ENCODE measurements at places on chromosomes 3 and 15.

DNA sequence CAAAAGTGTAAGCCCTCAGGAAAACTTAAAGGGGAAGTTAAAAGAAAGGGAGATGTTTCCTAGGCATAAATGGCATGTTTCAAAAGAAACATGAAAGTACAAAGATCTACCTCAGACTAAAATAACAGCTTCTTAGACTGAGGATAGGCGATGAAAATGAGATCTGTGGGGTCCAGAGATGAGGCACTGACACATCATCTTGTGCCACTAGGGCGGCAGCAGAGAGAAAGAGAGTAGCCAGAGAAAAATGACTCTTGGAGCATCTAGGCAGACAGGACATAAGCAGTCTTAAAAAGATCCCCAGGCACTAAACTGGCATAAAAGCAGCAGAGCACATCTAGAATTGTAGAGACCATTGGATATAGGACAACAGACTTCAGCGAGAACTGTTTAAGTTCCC, 42.5 kb upstream of the RFX7 start:
- no peak for DNase-seq

DNA sequence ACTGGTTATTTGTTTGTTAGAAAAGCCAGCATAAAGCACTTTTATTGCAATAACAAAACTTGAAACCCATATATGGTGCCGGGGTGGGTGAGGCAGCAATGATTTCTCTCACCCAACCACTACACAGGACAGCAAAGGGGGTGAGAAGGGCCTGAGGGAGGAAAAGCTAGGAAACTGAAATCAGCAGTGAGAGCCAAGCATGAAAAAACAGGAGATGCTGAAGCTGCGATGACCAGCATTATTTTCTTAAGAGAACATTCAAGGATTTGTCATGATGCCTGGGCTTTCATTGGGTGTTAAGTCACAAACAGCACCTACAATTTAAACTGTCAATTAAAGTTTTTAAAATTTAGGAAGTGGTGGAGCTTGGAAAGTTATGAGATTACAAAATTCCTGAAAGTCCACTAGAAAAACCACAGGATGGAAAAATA, 11.9 kb upstream of the TM4SF4 start:
- DNase-seq, result no peak

DNA sequence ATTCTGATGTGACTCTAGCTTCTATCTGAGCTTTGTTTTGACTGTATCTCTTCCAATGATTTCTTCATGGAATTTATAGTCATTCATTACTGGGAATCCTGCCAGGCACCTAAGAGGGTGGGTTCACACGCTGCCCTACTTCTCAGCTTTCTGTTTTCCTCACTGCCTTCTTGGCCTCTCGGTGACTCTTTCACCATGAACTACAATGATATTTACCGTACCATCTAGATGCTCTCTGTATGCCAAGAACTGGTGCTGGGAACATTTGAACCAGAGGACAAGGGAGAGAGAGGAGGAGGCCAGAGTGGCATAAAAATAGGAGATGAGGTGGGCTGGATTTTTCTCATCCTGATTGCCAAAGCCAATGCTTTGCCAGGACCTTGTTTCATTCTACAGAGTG, 280.0 kb upstream of the P2RY1 start:
- DNase-seq, result no peak

DNA sequence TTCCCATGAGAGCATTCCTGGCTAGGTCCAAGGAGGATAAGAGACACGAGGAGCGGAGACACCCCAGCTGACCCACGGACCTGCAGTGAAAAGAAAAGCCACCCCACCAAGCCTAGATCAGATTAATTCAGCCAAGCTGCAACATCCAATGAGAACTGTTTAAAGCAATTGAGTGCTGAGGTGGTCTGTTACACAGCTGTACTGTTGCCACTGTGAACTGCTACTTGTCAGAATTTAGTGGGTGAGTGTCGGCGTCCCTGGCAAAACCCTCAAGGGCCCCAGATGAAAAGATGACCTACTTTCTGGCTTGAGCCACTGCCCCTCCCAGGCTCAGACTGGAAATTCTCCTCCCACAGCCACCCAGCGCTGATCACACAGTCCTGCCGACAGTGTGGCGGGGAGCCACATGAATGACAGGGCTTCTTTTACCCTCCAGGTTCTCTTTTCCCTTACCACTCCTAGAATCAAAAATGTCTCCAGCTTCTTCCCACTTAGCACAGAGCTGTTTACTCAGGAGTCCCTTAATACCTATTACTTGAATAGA, 26.4 kb upstream of the KBTBD12 start:
- DNase-seq, result no peak

GRCh38 chr3:137061186-137061585, 103.4 kb downstream of the IL20RB start:
- DNase-seq, result no peak

- DNase-seq, result no peak
These were observed 51.0 kb downstream of the NR1D2 start for GRCh38 chr3:23996095-23996524.

DNA sequence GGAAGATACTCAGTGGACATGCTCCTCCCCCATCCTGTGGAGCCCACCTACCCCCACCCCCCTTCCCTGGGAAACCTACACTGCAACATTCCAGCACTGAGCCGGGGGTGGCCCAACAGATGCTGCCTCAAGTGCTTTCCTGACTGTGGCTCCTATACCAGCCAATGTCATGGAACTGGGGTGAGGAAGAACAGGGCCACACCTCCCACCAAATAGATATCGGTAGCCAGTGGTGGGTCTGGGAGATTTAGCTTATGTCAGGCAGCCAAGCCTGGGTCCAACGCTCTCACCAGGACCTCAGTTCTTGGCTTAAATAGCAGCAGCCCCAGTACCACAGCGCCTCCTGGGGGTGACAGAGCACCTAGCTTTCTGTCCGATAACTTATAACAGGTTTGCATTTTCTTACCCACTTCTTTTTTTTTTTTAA, 30.3 kb downstream of the CDC25A start:
- no peak for DNase-seq

- no peak for DNase-seq
These were observed 62.5 kb upstream of the EPHB3 start for GRCh38 chr3:184498986-184499606.

DNA sequence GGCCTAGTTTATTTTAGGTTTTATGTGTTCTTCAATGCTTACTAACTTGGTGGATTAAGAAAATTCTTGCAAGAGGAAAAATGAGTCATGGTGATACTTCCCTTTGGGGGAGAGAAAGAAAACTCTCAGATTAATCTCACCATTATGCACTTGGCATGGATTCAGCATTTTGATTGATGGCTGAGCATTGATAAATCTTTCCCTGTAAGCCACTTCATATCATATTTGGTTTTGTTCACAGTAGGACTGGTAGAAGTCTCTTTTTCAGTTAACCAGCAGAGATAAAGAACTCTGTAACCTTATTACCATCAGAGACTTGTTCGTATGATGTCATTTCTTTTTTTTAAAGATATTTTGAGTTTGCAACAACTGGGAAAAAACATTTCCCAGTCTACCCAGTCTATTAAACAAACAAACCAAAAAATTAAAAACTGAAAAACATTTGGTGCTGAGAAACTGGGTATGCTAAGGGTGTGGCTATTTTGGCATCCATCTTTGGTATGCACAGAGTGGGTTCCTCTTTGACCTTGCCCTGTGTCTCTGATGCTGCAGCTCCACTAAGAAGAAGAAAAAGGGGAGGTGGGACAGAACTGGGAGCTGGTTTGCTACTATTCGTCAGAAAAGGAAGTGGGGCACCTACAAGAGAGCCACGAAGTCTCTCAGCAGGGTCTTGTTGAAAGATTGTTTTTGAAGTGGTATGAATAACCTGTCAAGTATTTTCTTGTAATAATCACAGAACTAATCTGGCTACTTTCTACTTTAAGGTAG, 17.2 kb downstream of the TMOD3 start:
- no peak for DNase-seq

GRCh38 chr3:139797724-139798343, 120.1 kb upstream of the NMNAT3 start:
- DNase-seq, result no peak

- no peak for DNase-seq
These were observed 321.0 kb upstream of the NAALADL2 start for GRCh38 chr3:174538151-174538550.

- no peak for DNase-seq
These were observed 150.5 kb downstream of the SHQ1 start for GRCh38 chr3:72697717-72698116.

DNA sequence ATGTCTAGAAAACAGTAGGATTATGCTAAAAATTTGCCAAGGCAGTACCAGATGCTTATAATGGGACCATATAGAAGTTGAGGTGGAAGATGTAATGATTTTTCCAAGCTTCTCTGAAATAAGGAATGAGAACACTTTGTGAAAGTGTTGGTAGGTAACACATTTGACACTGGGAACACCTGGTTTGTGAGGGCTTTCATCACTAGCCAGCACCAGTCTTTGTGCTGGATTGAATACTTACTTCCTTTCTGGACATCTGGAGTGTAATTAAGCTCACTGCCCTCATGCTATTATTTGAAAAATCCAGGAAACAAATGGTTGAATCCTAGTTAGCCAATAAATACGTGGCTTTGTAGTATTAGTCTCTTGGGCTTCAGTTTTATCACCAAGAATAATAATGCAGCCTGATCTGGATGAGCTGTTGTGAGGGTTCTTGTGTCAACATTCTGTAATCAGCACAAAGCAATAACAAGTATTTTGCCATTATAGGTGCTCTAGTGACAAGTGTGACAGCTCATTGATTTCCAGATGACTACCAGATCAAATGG, 12.9 kb downstream of the CCDC80 start:
- DNase-seq, result no peak

DNA sequence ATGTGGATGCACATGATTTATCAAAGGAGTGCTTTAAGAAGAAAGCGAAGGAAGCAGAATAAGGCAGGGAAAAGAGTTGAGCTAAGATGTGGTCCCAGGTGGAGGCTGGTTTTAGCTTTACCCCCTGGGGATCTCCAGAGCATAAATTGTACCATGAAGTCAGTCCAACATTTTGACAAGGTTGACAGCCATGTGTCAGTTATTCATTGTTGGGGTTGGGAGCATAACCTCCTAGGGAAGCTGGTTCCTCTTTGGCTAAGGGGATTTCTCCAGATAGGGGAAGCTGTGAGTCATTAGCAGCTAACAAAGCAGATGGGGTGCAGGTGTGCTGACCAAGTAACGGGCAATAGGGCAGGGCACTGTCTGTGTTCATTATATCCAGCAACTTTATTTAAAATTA, 123.7 kb upstream of the IGSF10 start:
- no peak for DNase-seq

DNA sequence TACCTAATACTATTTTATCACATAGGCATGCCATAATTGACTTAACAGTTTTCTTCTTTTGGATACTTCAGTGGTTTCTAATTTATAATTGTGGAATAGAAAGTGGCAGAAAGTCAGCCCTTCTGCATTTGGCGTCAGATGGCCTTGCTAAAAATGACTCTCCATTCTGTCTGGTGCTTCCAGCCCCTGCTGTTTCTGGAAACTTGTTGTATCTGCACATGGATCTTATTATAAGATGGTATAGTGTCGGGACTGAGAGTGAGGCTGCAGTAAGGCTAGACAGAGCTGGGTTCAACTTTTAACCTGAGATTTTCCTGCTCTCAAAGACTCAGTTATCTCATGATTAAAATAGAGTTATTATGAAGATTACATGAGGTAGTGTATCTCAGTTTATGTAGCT, 74.8 kb upstream of the WDR72 start:
- no peak for DNase-seq

DNA sequence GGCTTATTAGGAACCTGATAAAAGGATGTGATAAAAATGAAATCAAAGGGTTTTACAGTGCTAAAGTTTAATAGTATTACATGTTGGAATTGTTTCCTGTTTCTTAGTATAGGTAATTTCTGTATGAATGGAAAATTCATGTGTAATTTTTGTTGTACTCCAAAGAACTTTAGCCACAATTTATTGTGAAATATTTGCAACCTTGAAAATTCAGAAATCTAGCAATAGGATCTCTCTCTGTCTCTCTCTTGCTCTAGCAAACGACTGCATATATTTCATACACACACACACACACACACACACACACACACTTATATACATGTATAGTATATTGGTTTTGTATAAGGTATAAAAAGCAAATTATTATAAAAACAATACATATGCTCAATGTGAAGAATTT, 59.6 kb downstream of the PIAS1 start:
- no peak for DNase-seq

DNA sequence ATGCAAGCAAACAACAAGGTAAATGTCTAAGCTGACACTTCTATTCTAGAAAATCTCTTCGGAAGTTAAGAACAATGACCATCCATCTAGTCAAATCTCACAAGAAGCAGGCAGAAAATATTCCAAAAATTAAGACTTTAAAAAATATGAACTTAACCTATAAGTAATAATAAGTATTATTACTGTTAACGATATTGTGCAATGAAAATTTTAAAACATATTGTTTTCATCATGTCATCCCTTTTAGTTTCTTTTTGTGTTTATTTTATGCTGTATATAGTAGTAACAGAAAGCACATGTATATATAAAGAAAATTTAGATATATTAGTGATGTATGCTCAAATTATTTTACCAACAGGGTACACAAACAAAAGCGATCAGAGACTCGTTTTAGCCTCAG, 4.1 kb downstream of the HDGFL3 start:
- no peak for DNase-seq

GRCh38 chr3:108208831-108209230, 13.4 kb downstream of the IFT57 start:
- DNase-seq, result no peak

- DNase-seq, result no peak
These were observed 289.7 kb upstream of the DCBLD2 start for GRCh38 chr3:99191186-99191585.

- no peak for DNase-seq
These were observed 107.7 kb upstream of the RAD18 start for GRCh38 chr3:9070961-9071360.

DNA sequence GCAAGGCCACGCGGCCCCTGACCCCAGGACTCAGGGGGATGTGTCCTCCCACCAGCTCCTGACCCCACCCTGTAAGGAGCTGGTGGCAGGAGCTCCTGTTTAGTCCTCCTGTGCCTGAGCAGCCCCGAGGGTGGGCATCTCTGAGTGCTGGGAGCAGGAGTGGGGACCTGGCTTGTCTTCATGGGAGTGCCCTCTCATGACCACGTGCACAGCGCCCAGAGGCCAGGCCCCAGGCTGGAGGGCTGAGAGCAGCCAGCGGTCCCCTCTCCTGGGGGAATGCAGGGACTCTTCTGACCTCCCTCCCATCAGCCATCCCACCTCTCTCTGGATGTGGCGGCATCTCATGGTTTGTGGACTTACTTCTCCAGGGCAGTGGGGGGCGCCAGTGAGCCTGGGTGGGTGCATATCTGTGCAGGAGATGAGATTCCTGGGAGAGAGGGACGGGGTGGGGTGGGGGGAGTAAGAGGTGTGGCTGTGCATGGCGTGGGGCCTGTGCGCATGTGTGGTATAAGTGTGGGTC, 205.6 kb downstream of the TBC1D2B start:
- no peak for DNase-seq

All from NCI-H1105 (cell line).